ENCODE measurements at places on chromosomes 11 and 22.

GRCh38 chr22:23248583-23248982, 68.3 kb downstream of the BCR start:
- DNase-seq: no peak

DNA sequence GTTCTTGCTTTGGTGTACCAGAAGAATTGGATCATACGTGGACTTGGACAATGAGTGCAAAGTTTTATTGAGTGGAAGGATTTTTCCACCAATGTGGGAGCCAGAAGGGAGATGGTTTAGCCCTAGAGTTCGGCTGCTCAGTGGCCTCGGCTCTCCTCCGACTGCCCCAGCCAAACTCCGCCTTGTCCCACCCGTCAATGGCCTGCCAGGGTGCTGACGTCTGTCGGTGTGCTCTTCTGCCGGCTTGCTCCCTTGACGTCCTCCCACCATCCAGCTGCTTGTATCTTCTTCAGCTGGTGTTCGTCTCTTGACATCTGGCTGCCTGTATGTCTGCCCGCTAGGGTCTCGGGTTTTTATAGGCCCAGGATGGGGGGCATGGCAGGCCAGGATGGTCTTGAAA, 154.8 kb downstream of the APOL5 start:
- DNase-seq: no peak

- DNase-seq: no peak
Observed at GRCh38 chr22:37162221-37163095, 12.7 kb upstream of the IL2RB start.

DNA sequence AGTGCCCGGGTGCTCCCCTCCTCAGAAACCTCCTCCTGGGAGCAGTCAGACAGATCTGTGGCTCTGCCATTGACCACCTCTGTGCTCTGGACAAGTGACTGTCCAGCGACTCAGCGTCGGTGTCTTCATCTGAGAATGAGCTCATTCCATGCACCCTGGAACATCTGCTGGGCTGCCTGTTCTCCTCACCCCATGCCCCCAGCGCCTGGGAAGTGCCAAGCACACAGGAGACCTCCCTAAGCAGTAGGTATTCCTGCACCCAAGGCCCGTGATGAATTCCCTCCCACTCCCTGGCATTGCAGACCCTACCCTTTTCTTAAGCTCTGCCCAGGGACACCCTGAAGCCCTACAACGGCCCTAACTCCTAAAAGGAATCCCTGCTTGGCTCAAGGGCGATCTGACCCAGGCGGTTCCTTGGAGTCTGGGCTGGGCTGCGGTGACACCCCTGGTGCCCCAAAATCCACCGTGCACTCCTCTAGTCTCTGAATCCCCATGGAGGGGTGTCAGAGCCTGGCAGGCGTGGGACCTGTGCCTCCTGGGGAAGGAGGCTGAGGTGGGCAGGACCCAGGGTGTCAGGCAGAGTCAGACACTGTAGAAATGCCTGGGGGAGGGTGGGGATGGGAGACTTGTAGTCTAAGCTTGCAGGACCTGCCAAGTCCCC, 92.0 kb downstream of the CEP164 start:
- no peak for DNase-seq

DNA sequence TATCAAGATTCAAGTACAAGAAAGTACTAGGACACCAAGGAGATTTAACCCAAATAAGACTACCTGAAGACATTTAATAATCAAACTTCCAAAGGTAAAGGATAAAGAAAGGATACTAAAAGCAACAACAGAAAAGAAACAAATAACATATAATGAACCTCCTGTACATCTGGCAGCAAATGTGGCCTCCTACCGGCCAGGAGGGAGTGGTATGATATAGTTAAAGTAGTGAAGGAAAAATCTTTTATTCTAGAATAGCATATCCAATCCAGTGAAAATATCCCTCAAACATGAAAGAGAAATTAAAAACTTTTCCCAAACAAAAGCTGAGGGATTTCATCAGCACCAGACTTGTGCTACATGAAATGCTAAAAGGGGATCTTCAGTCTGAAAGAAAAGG, 104.7 kb upstream of the GUCY1A2 start:
- no peak for DNase-seq

DNA sequence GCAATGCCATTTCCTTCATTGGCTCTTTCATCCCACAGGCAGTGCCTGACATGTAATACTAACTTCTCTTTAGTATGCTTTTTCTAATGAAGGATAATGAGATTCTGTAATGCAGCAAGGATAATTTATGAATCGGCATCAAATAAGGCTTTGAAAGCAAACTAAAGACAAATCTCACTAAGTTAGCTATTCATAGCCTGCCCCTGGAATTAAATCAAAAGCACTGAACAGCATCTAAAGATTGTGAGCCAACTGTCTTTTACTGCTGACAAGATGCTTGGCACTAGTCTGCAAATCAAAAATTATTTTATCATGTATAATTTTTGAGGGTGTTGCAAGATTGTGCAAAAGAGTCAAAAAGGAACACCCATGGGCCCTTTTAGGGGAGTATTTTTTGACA, 265.0 kb downstream of the CASP12 start:
- no peak for DNase-seq

All from activated CD8-positive, alpha-beta memory T cell treated with anti-CD3 and anti-CD28 coated beads for 1 hour (primary cell).